ENCODE measurements at places on chromosomes 5 and 9.

DNA sequence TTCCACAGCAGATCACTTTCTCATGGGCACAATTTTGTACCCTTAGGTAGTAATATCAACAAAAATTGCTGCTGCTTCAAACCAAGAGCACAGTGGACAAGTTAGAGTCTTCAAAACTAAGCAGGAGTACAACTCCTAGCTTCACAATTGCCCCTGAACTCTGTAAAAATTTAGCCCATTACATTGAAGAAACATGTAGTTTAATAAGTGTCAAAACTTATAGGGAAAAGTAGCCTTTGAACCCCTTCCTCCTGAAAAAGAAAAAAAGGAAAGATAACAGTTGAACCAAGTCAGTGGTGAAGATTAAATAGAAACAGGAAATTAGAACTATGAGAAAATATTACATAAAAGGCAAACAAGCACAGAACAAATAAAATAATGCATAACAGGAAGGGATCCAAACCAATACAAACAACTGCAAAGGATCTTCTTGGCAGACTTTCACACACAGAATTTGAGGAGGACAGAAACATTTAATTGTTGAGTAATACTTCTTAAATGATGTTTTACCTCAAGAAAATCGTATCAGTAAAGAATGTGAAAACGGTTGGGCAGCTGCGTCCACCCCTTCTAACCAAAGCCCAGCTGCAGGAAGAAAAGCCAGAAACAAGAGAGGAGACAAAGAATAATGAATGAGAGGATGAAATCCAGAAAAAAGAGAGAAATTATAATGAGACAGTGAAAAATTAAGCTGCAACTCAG lies 636.0 kb downstream of the NR2F1-AS1 start:
- DNase-seq: no peak

- no peak for DNase-seq
Measured at GRCh38 chr5:142844866-142845265, 74.7 kb downstream of the ARHGAP26 start.

GRCh38 chr5:95081982-95082381 lies 202.9 kb downstream of the MCTP1 start:
- no peak for DNase-seq

- DNase-seq: no peak
Measured at GRCh38 chr9:23747088-23748075, 78.7 kb downstream of the ELAVL2 start.

GRCh38 chr9:119951090-119951489 lies 581.9 kb upstream of the BRINP1 start:
- no peak for DNase-seq

DNA sequence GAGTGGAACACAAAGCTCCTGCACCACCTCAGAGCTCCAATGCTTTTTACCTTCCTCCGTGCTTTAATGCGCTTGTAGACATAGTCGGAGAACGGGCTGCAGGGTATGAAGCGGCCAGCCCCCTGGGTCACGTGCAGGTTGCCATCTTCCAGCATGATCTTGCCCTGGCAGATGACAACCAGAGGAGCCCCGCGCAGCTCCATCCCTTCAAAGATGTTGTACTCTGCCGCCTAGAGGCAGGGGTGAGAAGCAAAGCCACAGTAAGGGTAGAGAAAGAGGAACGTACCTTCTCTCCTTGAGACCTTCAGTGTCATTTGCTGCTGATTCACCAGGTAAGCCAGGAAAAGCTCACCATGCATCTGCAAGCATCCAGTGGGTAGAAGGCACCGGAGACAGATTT lies 112.3 kb downstream of the DPYSL3 start:
- DNase-seq: no peak

GRCh38 chr5:107542831-107543231 lies 127.9 kb downstream of the EFNA5 start:
- DNase-seq: no peak

DNA sequence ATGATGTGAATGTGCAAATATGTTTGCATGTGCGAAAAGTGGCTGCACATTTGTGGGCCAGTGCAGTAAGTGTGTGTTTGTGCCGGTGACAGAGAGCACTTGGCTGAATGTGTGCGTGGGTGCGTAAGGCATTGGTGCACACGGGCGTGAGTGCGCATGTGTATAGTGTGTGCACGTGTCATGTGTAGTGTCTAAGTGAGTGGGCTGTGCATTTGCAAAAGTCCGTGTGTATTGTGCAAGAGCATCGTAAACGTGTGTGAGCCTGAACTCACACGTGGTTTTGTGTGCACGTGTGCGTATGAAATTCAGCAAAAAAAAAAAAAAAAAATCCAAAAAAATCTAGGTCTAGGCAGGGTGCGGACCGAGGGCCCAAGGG lies 6.5 kb upstream of the EBF1 start:
- no peak for DNase-seq

DNA sequence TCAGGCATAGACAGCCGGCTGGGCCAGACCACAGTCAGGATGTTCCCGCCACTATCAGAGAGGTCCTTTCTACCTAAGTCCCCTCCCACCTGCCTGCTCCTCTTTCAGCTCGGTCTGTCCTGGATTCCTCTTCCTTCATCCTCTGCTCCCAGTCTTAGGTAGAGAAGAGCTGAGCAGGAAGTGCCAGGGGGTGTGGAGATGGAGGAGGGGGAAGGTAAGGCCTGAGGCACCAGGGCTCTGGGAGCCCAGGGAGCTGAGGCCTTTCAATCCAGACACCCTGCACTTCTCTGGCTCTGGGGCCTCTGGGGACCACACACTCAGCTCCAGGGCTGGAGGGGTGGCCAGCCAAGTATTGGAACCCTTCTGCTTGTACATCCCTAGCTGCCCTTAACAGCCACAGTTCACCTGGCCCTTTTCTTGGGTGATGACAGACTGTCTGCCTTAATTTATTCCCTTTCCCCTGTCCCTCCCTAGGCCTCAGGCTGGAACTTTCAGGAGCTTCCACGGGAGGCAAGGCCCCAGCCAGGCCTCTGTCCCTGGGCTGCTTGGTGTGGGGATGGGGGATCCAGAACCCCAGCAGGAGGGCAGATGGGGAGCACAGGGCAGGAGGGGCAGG lies 15.6 kb downstream of the IRF1 start:
- no peak for DNase-seq

GRCh38 chr5:79787448-79787847 lies 97.8 kb downstream of the CMYA5 start:
- no peak for DNase-seq

- DNase-seq: no peak
Measured at GRCh38 chr5:151597749-151598148, 6.6 kb upstream of the FAT2 start.

- no peak for DNase-seq
Measured at GRCh38 chr9:19023078-19023477, 9.9 kb downstream of the SAXO1 start.

DNA sequence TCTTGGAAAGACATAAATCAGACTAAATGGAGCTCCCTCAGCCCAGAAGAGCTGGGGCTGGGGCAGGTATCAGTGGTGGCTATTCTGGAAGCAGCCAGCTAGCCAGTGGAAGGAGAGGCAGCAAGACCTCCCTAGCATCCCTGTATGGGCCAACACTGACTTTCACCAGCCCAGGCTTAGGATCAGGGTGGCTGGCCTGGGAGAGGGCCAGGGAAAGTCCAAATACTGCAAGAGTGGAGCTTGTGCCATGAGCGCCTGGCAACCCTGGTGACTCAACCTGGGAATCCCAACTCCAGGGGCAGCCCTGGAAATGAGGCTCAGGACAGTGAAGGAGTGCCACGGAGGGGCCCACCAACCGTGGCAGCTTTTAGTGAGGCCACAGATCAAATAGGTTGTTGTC lies 7.6 kb upstream of the IRF1 start:
- DNase-seq: no peak

GRCh38 chr5:56585461-56585860 lies 229.9 kb upstream of the MAP3K1 start:
- no peak for DNase-seq

Data from Jurkat, Clone E6-1 (cell line).